ENCODE measurements at places on chromosomes 16 and 17. TPM values are rescaled to one million over a fixed set of nuclear protein-coding genes. Genes with fewer than 3 reads are reported as not detected.

- no peak for DNase-seq
These were observed 156.1 kb downstream of the SNX11 start for GRCh38 chr17:48263731-48264035.

Gene TMEM98
- total RNA-seq, result 1.1 TPM

DNA sequence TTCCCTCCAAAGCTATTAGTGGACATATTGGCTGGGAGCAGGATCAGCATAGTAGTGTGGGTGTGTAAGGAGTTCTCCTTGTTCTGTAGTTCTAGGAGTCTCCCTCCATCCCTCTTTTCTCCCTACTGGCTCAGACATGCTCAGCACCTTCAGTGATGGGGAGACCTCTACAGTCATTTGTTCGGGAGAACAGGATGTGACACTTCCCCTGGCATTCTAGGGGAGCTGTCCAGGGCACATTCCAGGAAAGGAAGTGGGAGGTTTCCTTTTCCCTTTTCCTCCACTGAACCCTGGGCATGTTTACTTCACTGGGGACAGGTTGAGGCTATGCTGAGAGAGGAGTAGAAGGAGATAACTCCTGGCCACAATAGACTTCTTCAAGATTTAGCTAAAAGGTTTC, 86.5 kb downstream of the MYH13 start:
- DNase-seq, result no peak

- DNase-seq, result peak; percentile 34
These were observed 29.5 kb downstream of the RNF43 start for GRCh38 chr17:58387834-58388233.

Gene ITGA3
- 17.6 TPM for total RNA-seq

Gene CKLF
- total RNA-seq, result 173 TPM

Gene FAM83G
- 14.3 TPM for total RNA-seq

All from activated CD4-positive, alpha-beta memory T cell treated with anti-CD3 and anti-CD28 coated beads for 36 hours (primary cell).